ENCODE measurements at places on chromosomes 7 and 10.
A peak's percentile ranks its signal among the peaks of the same experiment; 100 is the strongest.

GRCh38 chr10:92699518-92700381, 10.0 kb downstream of the HHEX start:
- peak; percentile 91 for DNase-seq

DNA sequence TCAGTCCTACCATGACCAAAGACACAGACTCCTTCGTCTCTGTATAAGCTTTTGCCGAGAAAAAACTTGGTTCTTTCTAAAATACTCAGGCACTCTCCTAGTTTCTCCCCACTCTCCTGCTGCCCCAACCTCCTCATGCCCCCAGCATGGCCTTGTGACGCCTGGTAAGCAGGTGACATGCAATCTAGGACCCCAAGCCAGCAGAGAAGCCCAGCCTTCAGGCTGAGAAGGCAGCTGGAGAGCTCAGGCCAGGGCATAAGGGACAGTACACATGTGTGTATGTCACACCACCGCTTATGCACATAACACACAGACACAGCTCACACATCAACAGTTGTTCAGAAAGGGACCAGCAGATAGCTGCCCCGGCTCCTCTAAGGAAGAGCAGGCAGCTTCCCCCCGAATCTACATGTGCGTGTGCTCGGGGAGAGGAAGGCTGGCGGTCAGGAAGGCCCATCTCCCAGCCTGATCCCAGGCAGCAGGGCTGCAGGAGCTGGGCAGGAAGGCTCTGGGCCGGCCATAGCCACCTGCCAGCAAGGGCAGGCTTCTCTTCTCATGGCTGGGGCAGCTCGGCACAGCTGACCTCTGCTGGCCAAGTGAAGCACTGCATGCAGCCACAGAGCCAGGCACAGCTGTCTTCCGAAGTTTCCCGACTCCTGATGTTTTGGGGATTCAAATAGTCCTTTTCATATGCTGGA, 8.5 kb downstream of the DDX56 start:
- DNase-seq, result no peak

DNA sequence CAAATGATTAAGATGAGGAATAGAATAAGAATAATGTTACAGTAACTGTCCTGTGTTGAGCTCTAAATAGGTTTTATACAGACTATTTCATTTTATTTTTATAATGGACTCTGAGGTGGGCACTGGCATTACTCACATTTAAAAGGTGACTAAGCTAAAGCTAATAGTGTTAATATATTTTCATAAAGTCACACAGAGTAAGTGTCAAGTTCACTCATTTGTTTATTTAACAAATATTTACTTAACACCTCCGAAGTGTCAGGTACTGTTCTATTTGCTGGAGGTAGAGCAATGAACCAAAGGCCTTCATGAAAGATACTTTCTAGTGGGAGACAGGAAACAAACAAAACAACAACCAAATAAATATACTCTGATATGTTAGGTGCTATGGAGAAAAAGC, 44.0 kb downstream of the ASB4 start:
- no peak for DNase-seq

DNA sequence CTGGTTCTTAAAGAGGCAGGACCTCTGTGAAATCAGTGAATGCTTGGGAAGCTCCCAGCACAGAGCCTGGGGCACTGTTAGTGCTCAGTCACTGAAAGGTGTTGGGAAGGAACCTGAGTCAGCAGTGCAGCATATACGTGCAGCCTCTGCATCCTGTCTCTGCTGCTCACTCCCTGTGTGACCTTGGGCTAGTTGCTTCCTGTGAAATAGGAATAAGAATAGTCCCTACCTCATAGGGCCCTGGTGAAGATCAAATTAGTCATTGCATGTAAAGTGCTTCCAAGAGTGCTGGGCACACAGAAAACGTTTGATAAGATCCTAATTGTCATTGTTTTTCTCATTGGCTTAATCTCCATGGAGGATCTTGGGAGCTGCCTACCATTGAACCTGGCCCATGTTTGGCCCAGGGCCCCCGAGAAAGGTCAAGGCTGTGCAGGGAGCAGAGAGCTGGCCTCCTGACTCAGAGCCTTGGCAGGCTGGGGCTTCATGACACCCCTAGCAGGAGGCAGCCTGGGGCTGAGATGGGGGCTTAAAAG, 73.3 kb upstream of the COL13A1 start:
- no peak for DNase-seq

DNA sequence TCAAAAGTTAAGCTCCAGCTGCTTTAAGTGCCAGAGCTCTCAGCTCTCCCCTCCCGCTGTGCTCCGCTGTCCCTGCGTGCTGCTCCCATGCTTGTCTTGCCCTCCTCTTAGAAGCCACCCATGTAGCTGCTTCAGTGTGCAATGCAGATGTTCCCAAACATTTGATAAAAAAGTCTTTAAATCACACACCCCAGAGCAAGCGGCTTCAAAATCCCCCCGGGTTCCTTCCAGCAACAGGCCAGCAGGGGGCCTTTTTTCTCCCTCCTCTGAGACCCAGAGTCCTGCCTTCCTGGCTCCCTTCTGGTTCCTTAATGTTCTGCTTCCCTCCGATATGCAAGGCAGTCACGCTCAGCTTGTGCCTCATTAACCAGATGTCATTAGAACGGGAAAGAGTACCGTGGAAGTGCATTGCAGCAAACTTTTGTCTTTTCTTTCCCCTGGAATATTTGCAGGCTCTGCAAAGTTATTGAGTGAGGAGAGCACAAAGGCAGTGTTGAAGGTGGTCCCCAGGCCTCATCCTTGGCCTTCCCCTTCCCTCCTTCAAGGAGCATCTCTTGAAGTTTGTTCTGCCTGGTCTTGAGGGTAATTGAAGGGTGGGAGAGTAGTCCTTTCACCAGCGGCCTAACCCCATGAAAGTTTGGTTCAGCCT, 25.5 kb downstream of the LDB3 start:
- DNase-seq, result no peak

DNA sequence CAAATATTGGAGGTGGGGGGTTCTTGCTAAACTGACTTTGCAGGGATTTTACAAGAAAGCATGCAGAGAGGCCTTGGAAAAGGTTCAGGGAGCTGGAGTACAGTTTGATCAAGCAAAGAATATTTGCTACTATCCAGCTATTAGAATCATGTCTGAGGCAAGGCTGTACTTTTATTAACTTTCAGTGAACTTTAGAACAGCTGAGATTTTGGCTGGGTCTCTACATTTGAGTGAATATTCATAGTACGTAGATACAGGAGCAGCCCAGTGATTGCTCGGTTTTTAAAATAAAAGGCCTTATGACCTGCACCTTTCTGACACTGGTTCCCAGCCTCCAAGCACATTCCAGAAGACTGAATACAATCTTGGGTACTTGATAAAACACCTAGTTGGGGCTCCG, 496.8 kb upstream of the AKR1E2 start:
- no peak for DNase-seq

- DNase-seq, result no peak
Measured at GRCh38 chr10:100739517-100740368, 5.6 kb upstream of the PAX2 start.

- DNase-seq, result no peak
Measured at GRCh38 chr7:139104091-139104450, 5.4 kb downstream of the ZC3HAV1 start.

DNA sequence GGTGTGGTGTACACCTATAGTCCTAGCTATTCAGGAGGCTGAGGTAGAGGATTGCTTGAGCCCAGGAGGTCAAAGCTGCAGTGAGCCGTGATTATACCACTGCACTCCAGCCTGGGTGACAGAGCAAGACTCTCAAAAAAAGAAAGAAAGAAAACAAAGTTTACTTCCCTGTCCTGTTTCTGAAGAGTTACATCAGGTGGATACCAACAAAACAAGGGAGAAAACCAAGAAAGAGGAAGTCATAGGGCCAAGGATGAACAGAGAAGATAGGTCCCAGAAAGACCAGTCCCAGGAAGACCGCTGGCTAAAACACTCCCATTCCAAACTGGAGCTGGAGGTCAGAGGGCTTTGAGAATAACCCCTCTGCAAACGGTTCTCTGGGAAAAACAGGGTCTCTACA, 13.5 kb downstream of the MACROH2A2 start:
- no peak for DNase-seq

GRCh38 chr7:71403202-71403946, 271.4 kb downstream of the GALNT17 start:
- DNase-seq, result no peak

- no peak for DNase-seq
Measured at GRCh38 chr10:69406302-69406811, 10.4 kb downstream of the TACR2 start.

- no peak for DNase-seq
Measured at GRCh38 chr10:7199152-7199760, 211.6 kb downstream of the SFMBT2 start.

DNA sequence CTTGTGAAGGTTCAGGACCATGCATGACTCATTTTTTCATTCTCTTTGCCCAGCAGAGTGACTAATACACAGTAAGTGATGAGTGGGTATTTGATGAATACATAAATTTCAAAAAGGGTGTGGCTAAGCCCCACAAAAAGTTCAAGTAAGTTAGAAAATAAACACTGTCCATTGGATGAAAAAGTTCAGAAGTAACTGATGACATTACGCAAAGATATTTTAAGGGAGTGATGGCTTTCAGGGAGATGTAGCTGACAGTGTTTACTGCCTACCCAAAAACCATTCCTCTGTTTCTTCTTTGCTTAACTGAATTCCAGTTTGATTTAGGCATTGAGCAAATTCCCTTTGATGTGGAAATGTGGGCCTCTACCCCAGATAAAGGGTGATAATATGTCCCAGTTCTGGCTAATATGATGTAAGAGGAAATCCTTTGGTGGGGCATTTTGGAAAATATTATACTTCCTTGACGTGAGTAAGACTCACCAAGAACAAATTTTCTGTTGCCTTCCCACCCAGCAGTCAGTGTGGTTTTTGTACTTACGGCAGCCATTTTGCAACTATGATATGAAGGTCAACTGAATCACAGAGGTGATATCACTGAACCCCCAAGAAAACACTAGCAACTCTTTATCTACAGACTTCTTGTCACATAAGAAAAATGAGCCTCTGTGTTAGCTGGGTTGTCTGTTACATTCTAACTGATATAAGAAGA, 29.0 kb upstream of the EBLN1 start:
- DNase-seq, result no peak

GRCh38 chr10:132384618-132385388, 12.2 kb upstream of the PWWP2B start:
- no peak for DNase-seq

- peak; percentile 29 for DNase-seq
Measured at GRCh38 chr7:149569726-149570422, 72.3 kb upstream of the ZNF746 start.

GRCh38 chr7:95794917-95795515, 22.7 kb downstream of the DYNC1I1 start:
- no peak for DNase-seq

GRCh38 chr7:64890761-64891362, 12.2 kb upstream of the ZNF273 start:
- DNase-seq, result peak; percentile 75

DNA sequence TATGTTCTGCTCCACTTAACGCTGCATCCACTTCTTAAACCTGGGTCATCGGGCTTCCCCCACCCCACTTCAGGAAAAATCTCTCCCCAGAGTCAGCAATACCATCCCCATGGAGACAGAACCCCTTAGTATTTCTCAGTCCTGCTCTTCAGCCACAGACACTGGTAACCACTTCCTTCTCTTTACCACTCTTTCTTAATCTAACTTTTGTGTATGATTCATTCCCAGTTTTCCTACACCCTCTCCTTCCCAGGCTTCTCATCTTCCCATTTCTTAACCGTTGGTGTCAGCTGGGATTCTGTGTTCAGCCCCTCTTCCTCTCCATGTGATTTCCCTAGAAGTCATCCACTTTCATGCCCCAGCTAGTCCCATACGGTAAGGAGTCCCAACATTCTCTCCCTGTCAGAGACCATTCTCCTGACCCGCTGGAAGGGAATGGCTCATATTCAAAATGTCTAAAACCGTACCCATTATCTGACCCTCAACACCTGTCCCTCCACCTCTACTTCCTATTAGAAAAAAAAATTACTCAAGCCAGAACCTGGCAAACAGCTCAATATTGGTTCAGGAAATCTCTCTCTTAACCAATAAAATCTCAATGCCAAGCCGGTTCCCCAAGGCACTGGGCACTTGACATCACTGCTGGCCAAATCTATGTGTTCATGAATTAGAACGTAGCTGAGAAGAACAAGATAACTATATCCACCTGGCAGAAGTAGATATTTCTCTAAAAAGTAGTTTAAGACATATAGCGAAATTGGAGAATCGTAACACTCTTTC, 89.4 kb downstream of the DGKI start:
- no peak for DNase-seq

GRCh38 chr10:3666525-3667302, 118.3 kb downstream of the KLF6 start:
- DNase-seq, result no peak

- no peak for DNase-seq
Measured at GRCh38 chr10:120732643-120733313, 118.4 kb upstream of the WDR11 start.

DNA sequence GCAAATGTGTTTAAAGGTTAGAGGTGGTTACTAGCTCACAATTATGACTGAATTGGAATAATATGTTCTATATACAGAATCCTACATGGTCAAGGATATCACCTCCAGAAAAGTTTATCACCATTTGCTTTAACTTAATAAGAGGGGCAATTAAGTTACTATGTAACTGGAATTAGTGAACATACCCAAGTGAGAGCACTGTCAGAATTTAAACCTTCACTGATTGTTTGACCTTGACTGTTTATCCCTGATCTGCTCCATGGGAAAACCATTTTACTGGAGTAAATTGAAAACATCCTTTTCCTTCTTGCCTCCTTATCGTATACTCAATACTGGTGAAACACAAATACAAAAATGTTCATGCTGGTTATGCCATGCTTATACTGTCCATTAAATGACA, 107.4 kb downstream of the SEMA3D start:
- no peak for DNase-seq

DNA sequence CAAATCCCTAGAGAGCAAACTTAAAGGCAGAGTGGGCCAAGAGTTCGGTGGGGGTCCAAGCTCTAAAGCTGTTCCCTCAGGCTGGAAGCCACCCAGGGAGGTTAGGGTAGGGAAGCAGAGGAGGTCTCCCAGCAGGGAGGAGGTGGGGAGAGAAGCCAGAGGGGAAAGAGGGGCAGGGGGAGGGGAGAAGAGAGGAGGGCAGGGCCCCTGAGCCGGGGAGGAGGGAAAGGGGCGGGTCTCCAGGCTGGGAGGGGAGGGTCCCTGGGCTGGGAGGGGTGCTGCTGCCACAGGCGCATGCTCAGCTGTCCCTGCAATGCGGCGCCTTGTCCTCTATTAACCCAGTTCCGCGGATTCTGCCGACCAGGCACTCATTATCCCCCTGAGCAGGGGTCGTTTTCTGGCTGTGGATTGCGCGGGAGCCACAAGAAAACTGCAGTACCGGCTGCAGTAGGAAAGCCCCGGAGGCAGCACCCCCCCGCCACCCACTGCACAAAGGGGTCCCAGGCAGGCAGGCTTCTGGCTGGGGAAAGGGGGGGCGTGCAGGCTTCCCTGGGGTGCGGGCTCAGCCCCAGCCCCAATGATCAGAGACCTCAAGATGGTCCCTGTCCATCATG, 49.3 kb downstream of the CAMK2B start:
- DNase-seq, result no peak
